Cerebellum (tissue), 4 donors: ENCODE measurements at places on chromosomes 12 and 14. TPM values are rescaled to one million over a fixed set of nuclear protein-coding genes. Genes with fewer than 3 reads are reported as not detected.

The FZD10 gene
- 14.1 TPM for total RNA-seq

The VRTN gene
- not detected for total RNA-seq

The ERO1A gene
- total RNA-seq = 37.1 TPM

The PLEKHA5 gene
- total RNA-seq = 132 TPM

The SLC10A1 gene
- total RNA-seq = not detected

The SERPINA6 gene
- not detected for total RNA-seq

The DIO2 gene
- 0.64 TPM for total RNA-seq

The CLEC2A gene
- not detected for total RNA-seq
